Lung microvascular endothelial cell (primary cell): ENCODE measurements at places on chromosomes 11 and 22. TPM values are rescaled to one million over a fixed set of nuclear protein-coding genes. Genes with fewer than 3 reads are reported as not detected.

Gene ISX
- not detected in 2 replicates for total RNA-seq

Gene CALCA
- total RNA-seq, result not detected in 2 replicates

DNA sequence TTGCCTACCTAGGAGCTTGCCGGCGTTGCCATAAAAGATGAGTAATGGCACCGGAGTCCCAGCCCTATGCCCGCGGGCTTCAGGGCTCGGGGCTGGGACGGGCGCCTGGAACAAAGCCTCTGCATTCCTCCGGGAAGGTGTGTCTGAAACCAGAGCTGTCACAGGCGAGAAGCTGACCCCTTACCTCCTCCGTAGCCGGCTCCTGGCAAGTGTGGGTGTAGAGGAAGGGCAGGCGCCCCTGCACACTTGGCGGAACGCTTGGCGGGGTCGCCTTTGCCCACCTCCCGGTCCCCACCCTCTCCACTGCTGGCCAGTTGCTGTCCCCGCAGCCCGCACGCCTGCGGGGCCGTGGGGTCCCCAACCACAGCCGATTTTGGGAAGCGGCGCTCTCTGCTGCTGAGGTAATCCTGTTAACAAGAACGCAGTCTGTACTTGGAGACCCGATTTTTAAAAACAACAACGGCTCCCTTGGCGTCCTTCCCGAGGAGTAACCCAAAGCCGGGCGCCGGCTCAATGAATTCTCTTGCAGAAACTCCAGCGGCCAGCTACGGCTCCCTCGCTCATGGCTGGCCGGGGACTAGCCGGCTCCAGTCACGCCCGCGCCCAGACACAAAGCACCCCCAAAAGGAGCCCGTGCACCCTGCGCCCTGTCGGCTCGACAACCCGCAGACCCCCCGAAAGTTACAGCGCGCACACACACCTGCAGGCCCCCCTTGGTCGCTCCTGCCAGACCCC, 89.2 kb downstream of the PLEKHA7 start:
- DNase-seq, result no peak

GRCh38 chr22:23608583-23608982, 23.5 kb downstream of the DRICH1 start:
- peak; percentile 23 for DNase-seq

DNA sequence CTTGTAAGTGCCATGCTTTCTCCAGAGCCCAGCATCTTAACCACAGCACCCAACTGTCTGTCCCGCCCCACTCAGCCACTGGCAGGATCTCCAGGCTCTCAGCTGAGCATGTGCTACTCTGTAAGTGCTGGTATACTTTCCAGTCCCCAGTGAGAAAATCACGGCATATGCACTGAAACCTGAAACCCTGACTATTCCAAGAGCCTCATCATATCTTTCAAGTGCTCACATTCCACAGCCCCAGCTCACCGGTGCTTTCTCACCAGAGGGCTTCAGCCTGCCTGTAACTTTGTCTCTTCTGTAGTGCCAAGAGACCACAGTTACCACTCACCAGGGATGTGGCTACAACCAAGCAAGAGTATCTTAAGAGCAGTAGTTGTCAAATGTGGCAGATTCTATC, 24.4 kb upstream of the PAMR1 start:
- DNase-seq, result peak; percentile 21
